ENCODE measurements at places on chromosomes 1 and 21.

DNA sequence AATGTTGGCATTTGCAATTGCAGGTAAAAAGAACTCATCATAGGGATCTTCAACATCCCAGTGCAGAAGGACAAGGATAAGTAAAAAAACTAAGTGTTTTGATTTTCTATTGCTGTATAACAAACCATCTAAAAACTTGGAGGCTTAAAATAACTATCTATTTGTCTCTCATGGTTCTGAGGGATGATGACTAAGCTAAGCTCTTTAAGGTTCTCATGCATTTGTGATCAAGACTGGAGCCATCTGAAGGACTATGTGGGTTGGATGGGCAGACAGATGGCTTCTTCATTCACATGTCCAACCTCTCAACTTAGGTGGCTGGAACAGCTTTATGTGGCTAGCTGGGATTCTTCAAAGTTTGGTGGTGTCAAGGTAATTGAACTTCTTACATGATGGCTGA is 51.5 kb downstream of the RPL5 start:
- peak; percentile 18 for DNase-seq

GRCh38 chr1:42037161-42037560 is 116.0 kb upstream of the GUCA2B start:
- DNase-seq, result no peak

DNA sequence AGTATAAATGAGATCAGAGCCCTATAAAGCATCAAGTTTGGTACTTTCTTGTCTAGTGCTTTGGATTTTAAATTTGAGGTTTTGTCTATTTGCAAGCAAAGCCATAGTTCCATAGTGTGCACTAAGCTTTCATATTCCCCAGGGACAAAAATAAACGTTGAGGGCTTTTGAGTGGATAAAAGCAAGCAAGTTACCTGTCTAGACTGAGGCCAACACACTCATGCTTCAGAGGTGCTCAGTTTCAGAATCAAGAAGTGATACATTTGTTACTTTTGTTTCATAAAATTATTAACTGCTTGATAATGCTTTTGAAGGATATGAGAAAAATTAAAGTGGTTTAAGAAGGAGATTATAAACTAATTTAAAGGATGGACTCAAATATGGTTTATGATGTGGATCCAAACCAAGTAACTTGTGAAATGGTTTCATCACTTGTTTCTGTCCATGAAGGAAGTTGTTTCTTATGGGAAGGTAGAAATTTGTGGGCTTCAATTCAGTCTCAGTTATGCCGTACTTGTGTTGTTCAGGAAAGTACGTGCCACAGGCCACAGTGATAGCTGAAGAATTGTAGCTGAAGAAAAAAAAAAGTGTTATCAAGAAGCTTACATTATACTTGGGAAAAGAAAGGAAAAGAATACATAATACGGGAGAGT is 71.2 kb downstream of the CHRM3 start:
- no peak for DNase-seq

- DNase-seq, result no peak
Observed at GRCh38 chr1:155389826-155390225, 69.1 kb downstream of the RUSC1 start.

- no peak for DNase-seq
Observed at GRCh38 chr1:165174491-165174890, 182.0 kb downstream of the LMX1A start.
